ENCODE measurements at places on chromosomes 11 and 22.

GRCh38 chr22:27796829-27797519 lies 4.6 kb downstream of the MN1 start:
- no peak overlapping the region for H3K4me3 ChIP-seq
- no peak for DNase-seq
- no peaks in the 10 kb centered on the region for H3K4me1 ChIP-seq
- H3K27ac ChIP-seq, result no peak overlapping the region
- H3K27me3 ChIP-seq, result no peaks in the 10 kb centered on the region

GRCh38 chr11:60700689-60701468 lies 1.5 kb downstream of the MS4A8 start:
- H3K4me3 ChIP-seq, result no peak overlapping the region
- no peaks in the 10 kb centered on the region for H3K27me3 ChIP-seq
- DNase-seq, result no peak
- no peak overlapping the region for H3K27ac ChIP-seq

GRCh38 chr11:97409141-97409540 lies 1019.3 kb downstream of the JRKL start:
- DNase-seq, result no peak
- no peaks in the 10 kb centered on the region for H3K27me3 ChIP-seq
- H3K36me3 ChIP-seq, result no peaks in the 10 kb centered on the region
- H3K4me3 ChIP-seq, result no peak overlapping the region
- H3K27ac ChIP-seq, result no peak overlapping the region

DNA sequence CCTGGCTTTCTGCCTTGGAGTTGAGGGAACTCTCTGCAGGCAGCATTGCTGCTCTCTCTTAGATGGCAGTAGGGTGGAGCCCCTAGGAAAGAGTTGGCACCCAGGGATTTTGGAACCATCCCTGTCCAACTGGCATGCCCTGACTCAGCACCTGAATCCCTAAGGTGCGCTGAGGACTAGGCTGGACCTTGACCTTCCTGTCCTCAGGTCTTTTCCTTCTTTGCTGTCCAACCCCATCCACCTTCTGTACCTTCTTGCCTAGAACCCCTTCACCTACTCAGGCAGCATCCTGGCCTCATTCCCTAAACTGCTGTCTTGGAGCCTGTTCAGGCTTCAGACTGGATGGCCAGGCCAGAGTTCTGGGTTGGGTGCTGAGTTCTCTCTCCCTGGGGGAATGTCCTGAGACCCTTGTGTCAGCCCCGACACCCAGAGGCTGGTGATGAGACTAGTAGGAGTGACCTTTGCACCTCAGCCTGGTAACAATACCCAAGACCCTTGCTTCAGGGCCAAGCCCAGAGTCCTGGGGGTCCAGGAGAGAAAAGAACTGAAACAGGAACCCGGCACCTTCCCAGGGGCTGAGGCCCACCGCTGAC lies 2.5 kb upstream of the POLD4 start:
- no peak overlapping the region for H3K4me3 ChIP-seq
- DNase-seq, result no peak
- H3K27ac ChIP-seq, result peak overlapping the region; percentile 95
- peaks cover 4% of the 10 kb centered on the region for H3K36me3 ChIP-seq
- H3K4me1 ChIP-seq, result peaks cover 38% of the 10 kb centered on the region

- H3K36me3 ChIP-seq, result no peaks in the 10 kb centered on the region
- no peak overlapping the region for H3K4me3 ChIP-seq
- DNase-seq, result no peak
- no peak overlapping the region for H3K27ac ChIP-seq
- no peaks in the 10 kb centered on the region for H3K4me1 ChIP-seq
Observed at GRCh38 chr11:9927670-9928069, 263.8 kb downstream of the SWAP70 start.

GRCh38 chr22:23826510-23827350 lies 12.1 kb downstream of the DERL3 start:
- peak overlapping the region; percentile 23 for H3K27ac ChIP-seq
- no peaks in the 10 kb centered on the region for H3K27me3 ChIP-seq
- peaks cover 60% of the 10 kb centered on the region for H3K36me3 ChIP-seq

DNA sequence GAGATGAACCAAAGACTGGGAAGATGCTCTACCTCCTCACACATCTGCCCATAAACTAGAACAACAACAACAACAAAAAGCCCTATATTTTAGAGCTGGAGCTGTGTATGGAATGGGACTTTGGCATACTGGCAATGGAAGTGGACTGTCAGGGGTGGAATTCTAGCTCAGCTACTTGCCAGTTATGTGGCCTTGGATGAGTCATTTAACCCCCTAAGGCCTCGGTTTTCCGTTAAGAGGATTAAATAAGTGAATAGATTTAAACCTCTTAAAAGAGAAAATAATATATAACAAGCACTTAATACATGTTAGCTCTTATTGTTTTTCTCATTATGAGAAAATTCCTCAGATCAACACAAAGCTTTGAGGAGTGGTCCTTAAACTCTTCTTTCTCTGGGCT lies 195.0 kb downstream of the KIF18A start:
- H3K27ac ChIP-seq, result no peak overlapping the region
- H3K4me1 ChIP-seq, result peaks cover 11% of the 10 kb centered on the region
- H3K27me3 ChIP-seq, result no peaks in the 10 kb centered on the region
- DNase-seq, result no peak

DNA sequence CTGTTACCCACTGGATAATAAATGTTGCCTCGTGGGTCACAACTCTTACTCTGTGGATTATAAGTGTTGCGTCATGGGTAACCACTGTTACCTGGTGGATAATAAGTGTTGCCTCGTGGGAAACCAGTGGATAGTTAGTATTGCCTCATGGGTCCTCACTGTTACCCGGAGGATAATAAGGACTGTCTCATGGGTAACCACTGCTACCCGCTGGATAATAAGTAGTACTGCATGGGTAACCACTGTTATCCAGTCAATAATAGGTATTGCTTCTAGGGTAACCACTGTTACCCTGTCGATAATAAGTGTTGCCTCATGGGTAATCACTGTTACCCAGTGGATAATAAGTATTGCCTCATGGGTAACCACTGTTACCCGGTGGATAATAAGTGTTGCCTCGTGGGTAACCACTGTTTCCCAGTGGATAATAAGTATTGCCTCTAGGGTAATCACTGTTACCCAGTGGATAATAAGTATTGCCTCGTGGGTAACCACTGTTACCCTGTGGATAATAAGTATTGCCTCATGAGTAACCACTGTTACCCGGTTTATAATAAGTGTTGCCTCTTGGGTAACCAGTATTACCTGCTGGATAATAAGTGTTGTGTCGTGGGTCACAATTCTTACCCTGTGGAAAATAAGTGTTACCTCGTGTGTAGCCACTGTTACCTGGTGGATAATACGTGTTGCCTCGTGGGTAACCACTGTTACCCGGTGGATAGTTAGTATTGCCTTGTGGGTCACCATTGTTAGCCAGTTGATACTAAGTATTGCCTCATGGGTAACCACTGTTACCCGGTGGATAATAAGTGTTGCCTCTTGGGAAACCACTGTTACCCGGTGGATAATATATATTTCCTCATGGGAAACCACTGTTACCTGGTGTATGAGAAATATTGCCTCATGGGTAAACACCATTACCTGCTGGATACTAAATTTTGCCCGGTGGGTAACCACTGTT lies 15.7 kb upstream of the NXPE4 start:
- no peak overlapping the region for H3K4me3 ChIP-seq
- no peaks in the 10 kb centered on the region for H3K4me1 ChIP-seq
- no peaks in the 10 kb centered on the region for H3K27me3 ChIP-seq
- H3K27ac ChIP-seq, result no peak overlapping the region
- H3K36me3 ChIP-seq, result no peaks in the 10 kb centered on the region

DNA sequence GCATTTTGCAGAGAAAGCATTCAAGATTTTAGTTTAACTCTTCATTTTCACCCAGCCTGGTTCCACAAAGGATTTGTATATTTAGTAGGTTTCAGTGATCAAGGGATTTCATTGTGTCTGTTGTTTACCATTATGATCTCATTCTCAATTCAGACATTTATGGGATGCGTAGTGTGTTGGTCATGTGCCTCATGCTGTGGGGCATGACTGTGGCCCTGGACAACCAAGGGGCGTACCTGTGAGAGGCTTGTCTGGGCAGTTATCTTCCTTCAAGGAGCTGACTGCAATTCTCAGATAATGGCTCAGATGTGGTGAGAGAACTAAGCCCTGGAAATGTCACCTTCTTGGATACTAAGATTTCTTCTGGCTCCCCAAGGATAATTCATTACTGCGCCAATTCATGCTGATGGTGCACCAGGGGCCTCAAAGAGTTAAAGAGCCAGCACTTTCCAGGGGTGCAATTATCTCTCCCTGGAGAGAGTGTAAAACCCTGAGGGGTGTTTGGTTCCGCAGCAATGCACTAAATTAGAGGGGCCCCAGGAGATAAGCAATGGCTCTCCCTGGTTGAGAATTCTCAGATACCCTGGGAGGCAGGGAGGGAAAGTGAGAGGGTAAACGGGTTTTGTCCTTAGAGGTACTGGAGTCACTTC lies 32.2 kb downstream of the SLC6A5 start:
- H3K36me3 ChIP-seq, result no peaks in the 10 kb centered on the region
- no peaks in the 10 kb centered on the region for H3K27me3 ChIP-seq
- no peak overlapping the region for H3K4me3 ChIP-seq
- H3K4me1 ChIP-seq, result no peaks in the 10 kb centered on the region
- DNase-seq, result no peak
- H3K27ac ChIP-seq, result no peak overlapping the region

DNA sequence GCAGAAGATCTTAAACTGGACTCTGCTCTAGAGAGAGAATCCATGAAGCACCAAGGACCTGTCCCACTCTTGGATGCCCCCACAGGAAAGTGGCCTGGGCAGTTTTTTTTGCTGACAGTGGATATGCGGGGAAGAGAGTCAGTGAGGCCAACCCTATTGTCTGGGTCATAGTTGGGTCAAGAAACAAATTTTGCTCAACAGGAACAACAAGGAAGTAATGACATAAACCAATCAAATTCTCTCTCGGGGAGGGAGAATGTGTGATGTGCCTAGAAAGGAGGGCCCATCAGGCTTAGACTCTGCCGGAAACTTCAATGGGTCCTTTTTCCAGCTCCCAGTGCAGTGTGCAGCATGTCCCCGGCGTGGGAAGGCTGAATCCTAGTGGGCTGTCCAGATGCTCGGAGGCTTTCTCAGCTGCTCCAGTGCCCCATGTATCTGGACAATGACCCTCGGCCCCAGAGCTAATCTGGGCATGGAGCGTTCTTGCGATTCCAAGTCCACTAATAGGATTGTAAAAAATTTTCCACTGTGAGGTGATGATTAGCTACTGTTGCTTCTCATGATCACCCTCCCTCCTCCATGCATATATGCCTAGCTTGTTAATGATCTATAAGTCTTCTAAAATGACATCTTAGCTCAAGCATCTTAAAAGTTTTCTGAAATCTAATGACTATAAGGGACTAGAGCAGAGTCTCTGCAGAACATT lies 101.0 kb downstream of the SNX19 start:
- DNase-seq, result no peak
- H3K4me3 ChIP-seq, result no peak overlapping the region
- no peaks in the 10 kb centered on the region for H3K36me3 ChIP-seq
- no peak overlapping the region for H3K27ac ChIP-seq
- no peaks in the 10 kb centered on the region for H3K27me3 ChIP-seq
- H3K4me1 ChIP-seq, result no peaks in the 10 kb centered on the region

- DNase-seq, result no peak
- no peak within 1 kb of the TSS for H3K27ac ChIP-seq
- no peak within 1 kb of the TSS for H3K4me3 ChIP-seq
- no peaks in the 10 kb centered on the region for H3K27me3 ChIP-seq
- H3K4me1 ChIP-seq, result no peaks in the 10 kb centered on the region
Observed at GRCh38 chr22:50577987-50578775, at the start of gene CPT1B. Gene CPT1B (minus strand): TSS chr22:50578427. CDS start chr22:50577915, 512 bp downstream.

DNA sequence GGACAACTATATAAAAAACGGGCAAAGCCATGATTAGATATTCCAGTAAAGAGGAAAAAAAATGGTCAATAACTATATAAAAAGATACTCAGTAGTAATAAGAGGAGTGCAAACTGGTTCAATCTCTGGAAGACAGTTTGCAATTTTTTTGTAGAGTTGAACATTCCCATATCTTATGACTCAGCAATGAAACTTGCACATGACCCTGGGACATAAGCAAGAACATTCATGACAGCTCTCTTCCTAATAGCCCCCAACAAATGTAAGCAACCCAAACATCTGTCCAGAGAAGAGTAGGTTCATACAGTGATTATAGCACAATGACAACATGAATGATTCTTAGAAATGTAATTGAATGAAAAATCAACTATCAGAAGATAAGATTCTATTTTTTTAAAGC lies 21.8 kb upstream of the CSF2RB start:
- H3K4me3 ChIP-seq, result no peak overlapping the region
- no peaks in the 10 kb centered on the region for H3K27me3 ChIP-seq
- DNase-seq, result no peak
- H3K36me3 ChIP-seq, result no peaks in the 10 kb centered on the region

Data from RWPE2 (cell line).